ENCODE measurements at places on chromosomes 4 and X. TPM values are rescaled to one million over a fixed set of nuclear protein-coding genes. Genes with fewer than 3 reads are reported as not detected.
A peak's percentile ranks its signal among the peaks of the same experiment; 100 is the strongest.

- H3K4me1 ChIP-seq: peaks cover 11% of the 10 kb centered on the region
- no peak for DNase-seq
- no peaks in the 10 kb centered on the region for H3K36me3 ChIP-seq
- no peak overlapping the region for H3K4me3 ChIP-seq
- H3K27ac ChIP-seq: no peak overlapping the region
Measured at GRCh38 chr4:41512136-41512535, 25.8 kb upstream of the LIMCH1 start.

- no peak overlapping the region for H3K4me3 ChIP-seq
- no peaks in the 10 kb centered on the region for H3K36me3 ChIP-seq
- peaks cover 4% of the 10 kb centered on the region for H3K4me1 ChIP-seq
- H3K27ac ChIP-seq: no peak overlapping the region
- no peak for DNase-seq
- H3K27me3 ChIP-seq: no peaks in the 10 kb centered on the region
Measured at GRCh38 chr4:152815078-152815477, 35.3 kb downstream of the ARFIP1 start.

Gene TCEAL1
- total RNA-seq: 287 TPM

Gene MGAT4D
- total RNA-seq: not detected

- DNase-seq: no peak
- no peaks in the 10 kb centered on the region for H3K27me3 ChIP-seq
- no peak overlapping the region for H3K27ac ChIP-seq
- no peak overlapping the region for H3K4me3 ChIP-seq
Measured at GRCh38 chrX:154979629-154980028, 42.9 kb downstream of the F8 start.

GRCh38 chr4:139665690-139666529 lies at the start of gene MGST2:
MGST2 (plus strand) TSS chr4:139665819; CDS start chr4:139666020, 201 bp downstream.
- H3K4me1 ChIP-seq: peaks cover 30% of the 10 kb centered on the region
- no peaks in the 10 kb centered on the region for H3K27me3 ChIP-seq
- no peak for DNase-seq
- H3K36me3 ChIP-seq: no peaks in the 10 kb centered on the region
- peak within 1 kb of the TSS; percentile 86 for H3K27ac ChIP-seq

DNA sequence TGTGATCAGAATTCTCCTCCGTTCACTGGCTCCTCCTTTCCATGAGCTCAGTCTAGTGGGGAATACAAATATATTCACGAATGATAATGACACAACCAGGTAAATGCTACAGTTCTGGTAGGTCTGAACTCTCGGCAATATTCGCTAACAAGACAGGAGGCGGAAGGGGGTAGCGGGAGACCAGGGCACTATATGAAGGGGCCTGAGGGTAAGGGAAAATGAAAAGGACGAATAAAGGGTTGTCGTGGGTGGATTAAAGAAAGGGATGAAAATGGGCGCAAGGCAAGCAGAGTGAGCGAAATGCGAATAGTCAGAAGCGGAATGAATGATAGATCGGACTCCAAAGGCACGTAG lies 743 bp downstream of the NKAP start:
- no peak for DNase-seq
- H3K4me1 ChIP-seq: peaks cover 21% of the 10 kb centered on the region
- H3K27me3 ChIP-seq: no peaks in the 10 kb centered on the region
- H3K4me3 ChIP-seq: peak overlapping the region; percentile 67
- H3K36me3 ChIP-seq: no peaks in the 10 kb centered on the region

Gene IL15
- 3.0 TPM for total RNA-seq

GRCh38 chr4:155025762-155026457 lies 182.5 kb upstream of the NPY2R start:
- no peak for DNase-seq
- H3K27me3 ChIP-seq: no peaks in the 10 kb centered on the region
- no peak overlapping the region for H3K4me3 ChIP-seq
- no peaks in the 10 kb centered on the region for H3K36me3 ChIP-seq
- no peak overlapping the region for H3K27ac ChIP-seq
- no peaks in the 10 kb centered on the region for H3K4me1 ChIP-seq

- H3K27ac ChIP-seq: no peak overlapping the region
- H3K4me3 ChIP-seq: no peak overlapping the region
- H3K27me3 ChIP-seq: no peaks in the 10 kb centered on the region
- H3K36me3 ChIP-seq: no peaks in the 10 kb centered on the region
Measured at GRCh38 chr4:94345969-94346368, 3.3 kb upstream of the HPGDS start.

DNA sequence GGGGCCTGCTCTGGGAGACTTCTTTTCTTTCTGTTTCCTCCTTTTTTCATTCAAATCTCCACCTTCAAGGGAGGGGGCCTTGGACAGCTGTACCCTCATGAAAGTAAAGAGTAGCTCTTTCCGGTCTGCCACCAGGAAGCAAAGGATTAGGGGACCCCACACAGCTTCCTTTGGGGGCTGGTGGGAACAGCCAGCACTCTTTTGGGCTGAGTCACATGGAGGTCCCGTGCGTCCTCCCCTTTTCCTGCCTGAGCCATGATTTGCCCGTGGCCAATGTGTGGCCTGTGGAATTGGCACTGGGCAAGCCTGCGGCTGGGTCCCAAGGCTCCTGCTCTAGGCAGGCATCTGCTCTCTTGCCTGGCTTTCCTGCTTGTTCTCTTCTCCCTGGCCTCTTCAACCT lies 65.5 kb downstream of the FHDC1 start:
- no peak overlapping the region for H3K4me3 ChIP-seq
- no peak for DNase-seq
- H3K36me3 ChIP-seq: no peaks in the 10 kb centered on the region
- H3K4me1 ChIP-seq: no peaks in the 10 kb centered on the region
- H3K27ac ChIP-seq: no peak overlapping the region

DNA sequence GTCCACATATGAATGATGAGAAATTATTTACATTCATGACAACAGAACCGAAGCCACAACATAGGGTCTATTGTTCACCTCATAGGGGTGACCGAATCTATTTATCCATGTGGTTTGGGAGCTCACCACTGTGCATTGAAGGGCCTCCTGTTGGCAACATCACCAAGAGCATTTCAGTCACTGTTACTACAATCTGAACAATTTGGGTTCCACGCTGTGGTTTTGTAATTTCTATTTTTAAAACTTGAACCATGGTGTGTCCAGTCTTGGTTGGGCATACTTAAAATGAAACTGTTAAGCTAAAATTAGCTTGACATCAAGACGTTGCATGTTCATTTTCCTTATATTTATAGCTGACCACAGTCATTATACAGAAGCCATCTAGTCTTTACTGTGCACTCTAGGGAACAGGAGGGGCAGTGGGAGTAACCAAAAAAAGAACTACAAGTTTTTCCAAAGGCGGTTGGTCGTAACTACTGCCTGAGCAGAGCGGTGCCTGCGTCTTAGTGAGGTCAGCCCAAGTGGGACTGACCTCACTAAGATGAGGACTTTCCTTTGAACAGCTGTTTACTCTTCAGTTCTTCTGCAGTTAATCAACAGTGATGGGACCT lies 192.1 kb downstream of the SPRY1 start:
- no peaks in the 10 kb centered on the region for H3K36me3 ChIP-seq
- peak overlapping the region; percentile 63 for H3K27ac ChIP-seq
- no peak for DNase-seq
- peaks cover 13% of the 10 kb centered on the region for H3K4me1 ChIP-seq
- H3K4me3 ChIP-seq: no peak overlapping the region
- H3K27me3 ChIP-seq: no peaks in the 10 kb centered on the region

GRCh38 chrX:8721536-8721935 lies 10.4 kb downstream of the ANOS1 start:
- H3K27me3 ChIP-seq: no peaks in the 10 kb centered on the region
- DNase-seq: no peak
- H3K4me3 ChIP-seq: no peak overlapping the region
- no peaks in the 10 kb centered on the region for H3K4me1 ChIP-seq

Measured in esophagus muscularis mucosa (tissue), 4 donors.